NCI-H1092 treated with DMSO at 0.1 percent for 48 hours (cell line): ENCODE measurements at places on chromosomes 16 and 17.

DNA sequence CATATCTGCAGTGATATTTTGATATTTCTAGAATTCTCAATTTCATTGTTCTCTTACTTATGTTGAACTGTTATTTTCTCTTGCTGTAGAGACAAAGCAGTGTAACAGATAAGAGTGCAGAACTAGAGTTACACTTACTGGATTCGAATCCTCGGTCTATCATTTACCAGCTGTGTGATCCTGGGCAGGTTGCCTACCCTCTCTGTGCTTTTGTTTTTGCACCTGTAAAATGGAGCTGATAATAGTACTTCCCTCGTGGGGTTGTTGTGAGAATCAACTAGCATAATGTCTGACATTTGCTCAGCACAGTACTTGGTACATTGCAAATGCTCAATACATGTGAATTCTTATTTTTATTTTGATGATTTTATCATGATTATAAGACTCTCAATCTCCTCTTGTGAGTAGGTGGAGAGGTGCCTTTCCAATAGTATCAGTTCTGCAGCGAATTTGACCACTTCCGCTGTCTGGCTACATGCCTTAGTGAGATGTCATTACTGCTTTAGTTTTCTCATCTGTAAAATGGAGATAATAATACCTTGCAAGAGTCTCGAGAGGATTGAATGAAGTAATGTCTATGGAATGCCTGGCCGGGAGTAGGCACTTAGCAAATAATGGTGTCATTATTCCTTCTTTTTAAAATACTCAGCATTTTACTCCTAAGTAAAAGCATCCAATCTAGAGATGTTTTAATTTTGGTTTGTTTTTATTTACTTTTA is 312.2 kb upstream of the MAF start:
- DNase-seq = no peak

GRCh38 chr16:64933885-64934284 is 188.0 kb downstream of the CDH11 start:
- DNase-seq = no peak

GRCh38 chr16:85956426-85956825 is 57.5 kb downstream of the IRF8 start:
- DNase-seq = no peak

DNA sequence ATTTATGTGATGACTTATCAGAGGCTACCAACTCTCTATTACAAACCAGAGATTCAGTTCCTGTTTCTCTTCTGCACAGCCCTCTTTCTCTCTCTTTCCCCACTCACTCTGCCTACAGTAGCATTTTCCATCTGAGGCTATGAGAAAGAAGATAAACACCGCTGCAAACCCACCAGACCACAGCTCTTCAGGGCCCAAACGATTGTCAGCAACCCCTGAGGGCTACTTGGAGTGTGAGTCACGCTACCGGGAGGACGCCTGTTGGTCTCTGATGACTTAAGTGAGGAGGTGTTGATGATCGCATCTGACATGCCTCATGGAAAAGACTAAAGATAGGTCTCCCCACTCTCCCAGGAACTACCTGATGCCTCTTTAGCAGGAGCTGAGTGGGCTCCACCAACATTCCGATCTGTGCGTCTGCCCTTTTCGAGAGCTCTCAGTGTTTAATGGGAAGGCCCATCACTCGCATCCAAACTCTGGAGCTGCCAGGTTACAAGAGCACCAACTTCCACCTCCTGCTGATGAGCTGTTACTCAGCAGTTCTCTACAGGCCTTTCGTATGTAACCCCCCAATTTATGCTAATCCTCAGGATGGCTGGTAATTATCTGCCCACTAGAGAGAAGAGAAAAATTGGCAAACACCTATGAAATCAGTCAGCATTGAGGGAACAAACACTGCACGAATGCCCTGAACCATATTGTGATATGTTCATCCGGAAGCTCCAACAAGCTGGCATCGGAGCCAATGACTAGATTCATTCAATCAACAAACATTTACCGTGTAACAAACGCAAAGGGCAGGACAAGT is 9.2 kb downstream of the GRIN2A start:
- DNase-seq = no peak

GRCh38 chr17:73292031-73292531 is 19.7 kb downstream of the CDC42EP4 start:
- DNase-seq = no peak

GRCh38 chr16:48323783-48324775 is 61.1 kb downstream of the SIAH1 start:
- DNase-seq = no peak

DNA sequence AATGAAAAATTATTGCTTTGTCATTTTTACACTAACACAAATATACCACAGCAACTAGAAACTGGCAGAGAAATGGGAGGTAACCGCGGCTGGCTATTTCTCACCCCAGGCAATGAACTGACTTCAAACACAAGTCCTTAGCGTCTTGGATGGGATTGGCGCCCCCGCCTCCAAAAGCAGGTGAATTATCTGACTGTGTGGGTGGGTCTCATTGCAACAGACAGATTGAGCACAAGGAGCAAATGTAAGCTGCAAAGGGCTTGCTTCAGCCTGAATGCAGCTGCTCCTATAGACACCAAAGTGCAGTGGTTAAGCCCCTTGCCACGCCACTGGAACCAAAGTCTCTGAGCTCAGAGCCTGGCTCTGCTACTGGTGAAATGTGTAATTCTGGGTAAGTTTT is 225.0 kb downstream of the XYLT1 start:
- no peak for DNase-seq

- DNase-seq = no peak
Measured at GRCh38 chr17:33560165-33560564, 267.1 kb upstream of the ASIC2 start.

- DNase-seq = no peak
Measured at GRCh38 chr16:22198547-22199293, 7.4 kb upstream of the EEF2K start.

DNA sequence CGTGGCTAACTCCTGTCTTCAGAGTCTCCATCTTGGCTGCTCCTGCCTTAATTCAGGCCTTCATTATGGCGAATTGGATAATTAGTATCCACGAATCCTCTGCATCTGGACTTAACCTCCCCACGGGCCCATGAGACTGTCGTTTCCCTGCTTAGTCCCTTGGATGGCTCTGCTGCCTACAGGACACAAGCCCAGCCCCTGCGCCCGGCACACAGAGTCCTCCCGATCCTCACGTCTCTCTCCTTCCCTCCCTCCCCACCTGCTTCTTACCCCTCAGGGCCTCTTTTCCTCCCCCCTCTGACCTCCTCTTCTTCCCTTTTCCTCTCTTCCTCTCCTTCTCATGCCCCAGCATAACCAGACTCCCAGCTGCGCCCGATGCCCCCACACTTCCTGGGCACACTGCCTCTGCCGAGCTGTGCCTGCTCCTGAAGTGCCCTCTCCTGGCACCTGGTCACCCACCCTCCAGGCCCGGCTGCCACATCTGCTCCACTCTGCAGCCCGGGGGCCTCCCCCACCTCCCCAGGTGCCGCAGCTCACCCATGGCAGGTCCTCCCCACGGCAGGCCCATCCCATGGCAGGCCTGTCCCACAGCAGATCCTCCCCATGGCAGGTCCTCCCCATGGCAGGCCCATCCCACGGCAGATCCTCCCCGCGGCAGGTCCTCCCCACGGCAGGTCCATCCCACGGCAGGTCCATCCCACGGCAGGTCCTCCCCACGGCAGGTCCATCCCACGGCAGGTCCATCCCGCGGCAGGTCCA is 45.9 kb downstream of the RPH3AL start:
- DNase-seq = no peak

DNA sequence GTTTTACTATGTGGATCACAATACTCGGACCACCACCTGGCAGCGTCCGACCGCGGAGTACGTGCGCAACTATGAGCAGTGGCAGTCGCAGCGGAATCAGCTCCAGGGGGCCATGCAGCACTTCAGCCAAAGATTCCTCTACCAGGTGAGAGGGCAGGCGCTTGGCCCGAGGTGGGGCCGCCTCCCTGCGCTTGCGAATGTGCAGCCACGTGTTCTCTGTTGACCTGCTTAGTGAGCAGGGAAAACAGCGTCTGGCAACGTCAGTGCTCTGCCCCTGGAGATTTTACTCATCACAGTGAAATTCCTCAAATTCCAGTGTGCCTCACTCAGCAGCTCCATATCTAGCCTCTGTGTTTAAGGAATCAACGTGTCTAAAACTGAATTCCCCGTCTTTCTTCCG is 33.4 kb upstream of the CLEC18A start:
- DNase-seq = no peak

DNA sequence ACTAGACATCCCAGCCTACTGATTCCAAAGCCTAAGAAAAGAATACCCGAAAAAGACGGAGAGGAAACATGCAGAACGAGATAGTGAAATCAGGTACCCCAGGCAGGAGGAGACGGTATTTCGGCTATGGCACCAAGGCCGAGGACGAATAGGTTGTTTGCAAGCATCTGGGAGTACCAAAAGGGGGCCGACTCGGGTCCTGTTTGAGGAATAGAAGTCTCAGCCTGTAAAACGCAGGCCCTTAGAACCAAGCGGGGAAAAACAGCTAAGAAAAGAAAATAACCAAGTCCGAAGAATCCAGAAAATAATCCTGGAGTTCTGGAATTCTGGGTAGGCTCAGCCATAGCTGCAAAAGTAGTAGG is 537 bp downstream of the SLC35B1 start:
- no peak for DNase-seq

GRCh38 chr17:47717261-47717697 is 15.8 kb upstream of the TBX21 start:
- no peak for DNase-seq

DNA sequence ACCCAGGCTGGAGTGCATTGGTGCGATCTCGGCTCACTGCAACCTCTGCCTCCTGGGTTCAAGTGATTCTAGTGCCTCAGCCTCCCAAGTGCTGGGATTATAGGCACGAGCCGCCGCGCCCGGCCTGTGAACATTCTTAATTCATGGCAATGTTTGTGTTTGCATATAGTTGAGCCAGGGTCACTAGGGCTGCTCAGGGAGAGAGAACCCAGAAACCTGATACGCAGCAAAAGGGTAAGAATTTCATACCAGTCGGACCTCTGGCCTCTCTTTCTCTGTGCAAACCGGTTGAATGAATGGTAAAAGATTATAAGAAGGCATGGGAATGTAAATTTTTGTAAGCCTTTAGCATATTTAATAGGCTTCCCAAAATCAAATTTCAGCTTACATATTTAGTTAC is 6.9 kb upstream of the TMEM98 start:
- DNase-seq = no peak

- DNase-seq = no peak
Measured at GRCh38 chr17:12395733-12396354, 269.8 kb upstream of the MYOCD start.

- DNase-seq = peak; percentile 88
Measured at GRCh38 chr17:79811011-79811867, 14.4 kb upstream of the CBX8 start.

DNA sequence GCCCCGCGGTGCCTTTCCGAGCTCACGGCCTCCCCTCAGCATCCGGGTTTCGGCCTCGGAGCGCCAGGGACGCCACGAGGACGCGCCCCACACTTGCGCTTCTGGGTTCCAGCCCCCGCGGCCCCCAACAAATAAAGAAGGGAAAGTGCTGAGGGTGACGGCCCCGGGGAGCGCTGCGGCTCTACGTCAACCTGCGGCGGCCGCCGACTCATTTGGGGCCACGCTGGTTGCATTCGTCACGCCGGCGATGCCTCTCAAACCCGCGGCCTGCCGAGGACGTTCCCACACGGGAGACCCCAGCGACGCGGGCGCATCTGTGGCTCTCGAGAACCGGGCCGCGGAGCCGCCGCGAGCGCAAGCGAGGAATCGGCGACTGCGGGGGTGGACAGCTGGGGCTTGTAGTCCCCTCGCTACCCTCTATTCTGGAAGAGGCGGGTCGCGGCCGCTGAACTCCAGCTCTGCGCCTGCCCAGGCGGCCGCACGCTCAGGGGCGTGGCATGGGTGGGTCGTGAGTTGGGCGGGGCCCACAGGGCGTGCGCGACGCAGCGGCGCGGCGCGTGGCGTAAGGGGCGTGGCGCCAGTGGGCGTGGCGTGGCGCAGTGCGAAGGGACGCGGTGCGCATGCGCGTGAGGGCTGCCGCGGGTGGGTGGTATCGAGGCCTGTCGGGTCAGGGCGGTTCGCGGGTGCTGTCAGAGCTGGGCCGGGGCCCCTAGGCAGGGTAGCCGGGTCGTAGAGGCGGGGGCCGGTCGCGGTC is at the start of gene AMZ2:
Gene AMZ2, plus strand, starts transcription at position 599 of the 754 bp plus-strand sequence. CDS start 2,145 bp downstream, outside the sequence.
- peak; percentile 92 for DNase-seq

DNA sequence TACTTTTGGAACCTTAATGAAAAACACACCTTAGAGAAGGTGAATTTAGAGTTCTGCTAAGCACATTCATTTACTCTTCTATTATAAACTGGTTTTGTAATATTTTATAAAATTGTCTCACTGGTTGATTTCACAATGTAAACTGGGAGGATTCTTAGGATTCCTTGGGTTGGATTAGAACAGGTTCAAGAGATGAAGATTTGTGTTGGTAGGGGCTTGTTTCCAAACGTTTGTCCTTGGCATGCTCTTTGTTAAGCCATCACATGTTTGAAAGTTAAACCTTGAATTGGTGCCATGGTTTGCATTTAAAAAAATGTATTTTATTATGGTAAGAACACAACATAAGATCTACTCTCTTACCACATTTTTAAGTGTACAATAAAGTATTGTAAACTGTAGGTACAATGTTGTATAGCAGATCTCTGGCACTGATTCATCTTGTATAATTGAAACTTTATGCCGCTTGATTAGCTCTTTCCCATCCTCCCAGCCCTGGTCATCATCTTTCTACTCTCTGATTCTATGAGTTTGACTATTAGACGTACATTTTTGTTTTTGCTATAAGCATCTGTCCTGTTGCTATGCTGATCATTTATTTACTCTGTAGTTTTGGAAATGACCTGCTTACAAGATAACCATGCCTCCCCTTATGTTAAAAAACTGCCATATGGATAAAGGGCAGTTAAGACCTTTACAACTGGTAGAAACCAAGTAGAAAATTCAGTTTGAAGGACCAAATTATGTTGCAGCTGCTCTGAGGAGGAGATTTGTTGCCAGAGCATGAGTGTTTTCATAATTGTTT is 9.6 kb downstream of the FTO start:
- DNase-seq = peak; percentile 93

DNA sequence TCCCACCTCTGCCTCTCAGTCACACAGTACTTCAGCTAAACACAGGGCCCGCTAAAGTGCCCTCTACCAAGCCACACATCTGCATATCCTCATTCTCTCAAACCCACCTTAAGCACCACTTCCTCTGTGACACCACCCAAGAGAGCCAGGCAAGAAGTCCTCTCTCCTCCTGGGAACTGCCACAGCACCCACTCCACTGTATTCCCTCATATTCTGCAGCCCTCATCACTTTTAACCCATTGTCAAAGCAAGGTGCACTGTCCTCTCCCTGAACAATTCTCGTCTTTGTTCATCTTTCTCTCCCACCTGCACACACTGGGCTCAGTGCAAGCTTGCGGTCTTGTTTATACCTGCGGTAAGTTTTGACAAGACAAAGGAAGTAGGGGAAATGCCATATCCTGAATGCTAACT is 13.6 kb downstream of the CHD9 start:
- DNase-seq = no peak

DNA sequence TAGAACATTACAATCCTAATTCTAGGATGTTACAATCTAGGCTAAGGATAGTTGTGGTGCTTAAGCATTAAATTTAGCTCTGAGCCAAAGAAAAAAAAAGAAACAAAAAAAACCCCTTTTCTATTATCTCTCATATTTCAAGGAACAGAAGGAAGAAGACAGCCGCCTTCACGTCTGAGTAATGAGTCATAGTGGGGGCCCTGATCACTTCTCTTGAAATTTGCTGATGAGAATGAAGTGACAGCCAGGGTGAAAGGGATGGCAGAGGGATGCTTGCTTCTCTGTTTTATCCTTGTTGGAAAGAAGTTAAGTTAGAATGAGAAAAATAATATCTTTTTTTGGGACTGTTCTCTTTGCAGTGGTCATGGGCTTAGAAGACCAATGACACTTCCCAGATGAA is 82.6 kb upstream of the MPHOSPH6 start:
- no peak for DNase-seq
